Activated CD4-positive, alpha-beta T cell treated with anti-CD3 and anti-CD28 coated beads for 1 hour (primary cell): ENCODE measurements at places on chromosomes 1 and 21.

GRCh38 chr21:43602266-43603232, 56.7 kb downstream of the HSF2BP start:
- no peak for DNase-seq

GRCh38 chr1:14715802-14716201, 117.3 kb downstream of the KAZN start:
- DNase-seq = no peak

- no peak for DNase-seq
Observed at GRCh38 chr1:7233237-7233540, 447.9 kb downstream of the CAMTA1 start.

- DNase-seq = no peak
Observed at GRCh38 chr1:212118167-212118871, 82.8 kb downstream of the DTL start.

GRCh38 chr1:221419513-221420095, 322.3 kb downstream of the DUSP10 start:
- DNase-seq = no peak

DNA sequence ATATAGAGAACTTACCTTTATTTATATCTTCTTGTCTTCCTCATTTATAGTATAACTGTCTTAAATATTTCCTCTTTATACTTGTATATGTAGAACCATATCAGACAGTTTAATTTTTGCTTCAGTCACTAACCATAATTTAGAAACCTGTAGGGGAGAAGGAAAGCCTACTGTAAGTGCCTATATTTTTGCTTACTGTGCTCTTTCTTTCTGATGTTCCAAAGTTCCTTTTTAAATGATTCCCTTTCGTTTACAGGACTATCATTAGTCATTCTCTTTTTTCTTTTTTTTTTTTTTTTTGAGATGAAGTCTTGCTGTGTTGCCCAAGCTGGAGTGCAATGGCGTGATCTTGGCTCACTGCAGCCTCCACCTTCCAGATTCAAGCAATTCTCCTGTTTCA, 109.7 kb downstream of the CENPF start:
- DNase-seq = no peak

- DNase-seq = no peak
Observed at GRCh38 chr1:243598433-243598832, 251.6 kb downstream of the AKT3 start.

- no peak for DNase-seq
Observed at GRCh38 chr1:7489586-7489985, 281.5 kb upstream of the VAMP3 start.

GRCh38 chr1:204448344-204448964, 36.8 kb upstream of the PPP1R15B start:
- no peak for DNase-seq

DNA sequence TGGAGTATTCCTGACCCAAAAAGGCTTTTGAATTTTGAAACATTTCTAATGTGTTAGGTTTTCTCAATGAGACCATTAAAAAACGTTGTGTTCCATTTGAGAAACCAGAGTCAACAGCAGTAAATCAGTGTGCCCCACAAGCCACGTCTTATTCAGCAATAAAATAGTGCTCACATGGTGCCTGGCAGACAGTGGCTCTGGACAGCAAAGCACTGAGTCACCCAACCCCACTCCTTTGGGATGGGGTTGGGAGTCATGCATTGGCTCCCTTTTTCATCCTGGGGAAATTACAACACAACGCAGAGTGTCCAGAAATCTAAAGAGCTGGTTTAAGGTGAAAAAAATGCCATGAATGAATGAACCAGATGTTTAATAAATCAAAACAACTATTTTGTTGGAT, 46.5 kb downstream of the KCNJ15 start:
- DNase-seq = no peak

- DNase-seq = no peak
Observed at GRCh38 chr1:92876351-92876750, 44.5 kb downstream of the RPL5 start.

DNA sequence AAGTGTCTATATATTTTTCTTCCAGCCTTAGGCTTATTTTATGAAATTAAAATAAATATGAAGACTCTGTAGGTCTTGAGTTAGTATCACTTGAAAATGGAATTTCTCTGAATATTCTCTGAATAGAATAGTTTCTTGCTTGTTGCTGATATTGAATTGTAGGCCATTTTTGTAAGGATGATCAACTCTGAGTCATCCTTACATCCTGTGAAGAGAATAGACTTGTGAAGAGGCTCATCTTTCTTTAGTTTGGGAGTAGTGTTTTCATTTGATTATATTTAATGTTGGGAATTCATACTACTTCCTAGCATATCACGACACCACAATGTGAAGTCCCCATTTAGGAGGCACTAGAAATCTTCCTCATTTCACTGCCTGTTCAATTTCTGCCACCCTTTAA, 27.5 kb upstream of the CD1D start:
- DNase-seq = no peak

DNA sequence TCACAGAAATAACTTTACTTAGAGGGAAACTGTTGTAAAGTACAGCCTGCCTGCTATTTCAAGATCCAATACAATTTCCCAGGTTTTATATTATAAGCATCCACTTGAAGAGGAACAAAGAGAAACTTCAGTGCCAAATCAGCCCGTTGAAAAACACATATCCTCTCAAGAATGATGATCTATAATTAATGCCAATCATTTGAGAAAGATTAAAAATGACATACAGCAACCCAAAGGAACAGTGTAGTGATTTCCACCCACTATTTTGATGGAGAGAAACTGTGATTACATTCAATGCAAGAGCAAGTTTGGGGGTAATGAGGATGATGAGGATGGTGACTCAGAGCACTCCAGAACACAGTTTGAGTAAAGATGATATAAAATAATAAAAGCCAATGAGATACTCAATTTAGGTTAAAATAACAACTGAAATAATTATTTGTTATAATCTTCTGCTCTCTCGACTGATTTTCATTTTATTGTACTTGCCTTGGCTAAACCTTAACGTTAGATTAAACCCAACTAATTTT, 715.5 kb downstream of the NCAM2 start:
- DNase-seq = no peak

GRCh38 chr1:246397046-246397445, 110.0 kb downstream of the SMYD3 start:
- DNase-seq = no peak

DNA sequence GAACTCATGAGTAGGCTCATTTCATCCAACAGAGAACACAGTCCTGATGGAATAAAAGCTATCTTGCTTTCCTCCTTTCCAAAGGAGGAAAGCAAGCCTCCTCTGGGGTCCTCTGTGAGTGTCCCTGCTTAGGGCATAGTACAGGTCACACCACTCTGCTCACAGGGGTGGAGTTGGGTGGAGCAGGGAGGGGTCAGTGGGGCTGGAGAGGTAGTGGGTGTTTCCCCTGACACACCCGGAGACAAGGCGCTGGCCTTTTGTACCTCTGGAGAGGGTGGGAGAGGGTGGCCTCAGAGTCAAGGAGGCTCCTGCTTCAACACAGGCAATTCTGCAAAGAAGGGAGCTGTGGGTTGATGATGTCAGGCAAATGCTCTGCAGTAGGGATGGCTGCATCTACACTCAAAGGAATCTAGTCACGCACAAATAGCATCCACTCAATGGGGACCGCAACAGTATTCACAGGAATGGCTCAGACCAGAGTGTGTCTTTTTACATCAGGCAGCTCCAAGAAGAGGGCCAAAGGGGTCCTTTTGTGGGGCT, 58.6 kb upstream of the PLXNA2 start:
- DNase-seq = no peak

- DNase-seq = no peak
Observed at GRCh38 chr1:180187626-180188025, 33.0 kb downstream of the QSOX1 start.

DNA sequence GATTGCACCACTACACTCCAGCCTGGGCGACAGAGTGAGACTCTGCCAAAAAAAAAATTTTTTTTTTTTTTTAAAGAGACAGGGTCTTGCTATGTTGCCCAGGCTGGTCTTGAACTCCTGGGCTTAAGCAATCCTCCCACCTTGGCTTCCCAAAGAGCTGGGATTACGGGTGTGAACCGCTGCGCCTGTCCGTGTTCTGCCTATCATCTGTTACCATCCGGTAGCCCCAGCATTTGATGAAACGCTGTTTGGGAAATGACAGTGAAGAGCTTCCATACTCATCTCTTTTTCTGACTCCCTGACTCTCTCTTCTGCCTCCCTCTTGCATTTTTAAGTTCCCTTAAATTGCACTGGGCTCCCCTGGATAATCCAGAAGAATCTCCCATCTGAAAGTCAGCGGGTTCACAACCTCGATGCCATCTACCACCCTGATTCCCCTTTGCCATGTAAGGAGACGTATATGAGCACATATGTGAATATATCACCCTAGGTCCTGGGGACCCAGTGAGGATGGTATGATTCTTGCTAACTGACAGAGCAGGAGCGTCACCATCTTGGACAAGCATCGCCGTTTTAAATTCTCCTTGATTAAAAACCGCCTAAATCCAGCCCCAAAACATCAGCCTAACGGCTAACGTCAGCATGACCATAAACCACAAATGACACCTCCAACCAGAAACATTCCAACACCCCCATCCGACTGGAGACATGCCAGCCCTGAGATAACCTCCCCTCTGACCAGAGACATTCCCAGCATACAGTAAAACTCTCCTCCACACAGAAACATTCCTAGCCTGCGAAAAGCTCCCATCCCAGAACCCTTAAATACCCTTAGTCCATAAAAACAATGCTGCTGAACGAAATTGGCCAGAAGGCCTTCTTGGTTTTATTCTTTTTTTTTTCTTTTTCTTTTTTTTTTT, 12.4 kb downstream of the TNFRSF8 start:
- no peak for DNase-seq

DNA sequence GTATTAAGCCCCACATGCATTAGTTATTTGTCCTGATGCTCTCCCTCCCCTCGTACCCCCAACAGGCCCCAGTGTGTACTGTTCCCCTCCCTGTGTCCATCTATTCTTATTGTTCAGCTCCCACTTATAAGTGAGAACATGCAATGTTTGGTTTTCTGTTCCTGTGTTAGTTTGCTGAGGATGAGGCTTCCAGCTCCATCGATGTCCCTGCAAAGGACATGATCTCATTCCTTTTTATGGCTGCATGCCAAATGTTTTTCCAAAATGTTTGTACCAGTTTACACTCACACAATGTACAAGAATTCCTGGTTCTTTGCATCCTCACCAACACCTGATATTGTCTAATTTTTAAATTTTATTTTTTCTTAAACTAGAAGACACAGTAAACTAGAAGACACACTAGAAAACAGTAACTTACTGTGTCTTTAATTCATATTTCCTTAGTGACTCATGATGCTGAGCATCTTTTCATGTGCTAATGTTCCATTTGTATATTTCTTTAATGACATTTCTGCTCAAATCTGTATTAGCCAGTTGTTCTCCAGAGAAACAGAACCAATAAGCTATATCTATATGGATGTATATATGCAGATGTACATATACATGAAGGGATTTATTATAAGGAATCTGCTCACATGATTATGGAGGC, 19.4 kb upstream of the USP1 start:
- no peak for DNase-seq

DNA sequence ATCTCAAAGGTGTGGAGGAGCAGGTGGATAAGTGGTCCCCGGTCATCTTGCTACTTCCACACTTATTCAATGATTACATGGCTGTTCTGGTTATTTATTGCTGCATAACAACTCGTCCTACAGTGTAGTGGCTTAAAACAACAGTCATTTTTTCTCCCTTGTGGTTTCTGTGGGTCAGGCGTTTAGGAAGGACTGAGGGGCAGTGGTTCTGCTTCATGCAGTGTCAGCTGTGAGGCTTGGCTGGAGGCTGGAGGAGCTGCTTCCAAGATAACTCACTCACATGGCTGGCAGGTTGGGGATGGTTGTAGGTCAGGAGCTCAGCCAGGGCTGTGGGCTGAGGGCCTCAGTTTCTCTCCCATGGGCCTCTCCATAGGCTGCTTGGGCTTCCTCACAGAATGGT, 5.9 kb upstream of the SLC6A17 start:
- DNase-seq = no peak

DNA sequence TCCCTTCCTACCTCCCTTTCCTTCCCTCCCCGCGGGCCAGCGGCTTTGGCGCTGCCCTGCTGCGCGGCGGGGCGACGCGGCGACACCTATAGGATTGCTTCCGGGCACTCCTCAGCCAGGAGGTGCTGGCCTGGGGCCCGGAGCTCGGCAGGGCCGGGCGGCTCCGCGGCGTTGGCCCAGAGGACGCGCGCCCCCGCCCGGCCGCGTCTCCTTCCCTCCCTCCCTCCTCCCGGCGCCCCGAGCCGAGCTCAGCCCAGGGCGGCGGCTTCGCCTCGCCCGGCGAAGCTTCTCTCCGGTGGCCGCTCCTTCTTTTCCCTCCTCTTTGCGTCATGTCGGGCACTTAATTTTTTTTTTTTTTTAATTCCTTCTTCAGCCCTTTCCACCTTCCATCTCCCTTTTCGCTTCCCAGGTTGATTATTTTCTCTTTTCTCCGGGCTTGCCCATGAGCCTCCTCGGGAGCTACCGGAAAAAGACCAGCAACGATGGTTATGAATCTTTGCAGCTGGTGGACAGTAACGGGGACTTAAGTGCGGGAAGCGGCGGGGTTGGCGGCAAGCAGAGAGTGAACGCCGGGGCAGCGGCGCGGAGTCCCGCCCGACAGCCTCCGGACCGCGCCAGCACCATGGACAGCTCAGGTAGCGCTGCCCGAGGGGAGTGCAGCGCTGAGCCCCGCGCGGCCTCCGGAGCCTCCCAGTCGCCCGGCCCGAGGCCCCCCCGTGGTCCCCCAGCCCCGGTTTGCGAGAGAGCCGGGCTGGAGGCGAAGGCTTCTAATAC, at the start of gene DNAJC6:
Gene DNAJC6 (plus strand): TSS at position 240 of the 774 bp plus-strand sequence. CDS start 203 bp downstream, at position 443.
- peak; percentile 21 for DNase-seq

DNA sequence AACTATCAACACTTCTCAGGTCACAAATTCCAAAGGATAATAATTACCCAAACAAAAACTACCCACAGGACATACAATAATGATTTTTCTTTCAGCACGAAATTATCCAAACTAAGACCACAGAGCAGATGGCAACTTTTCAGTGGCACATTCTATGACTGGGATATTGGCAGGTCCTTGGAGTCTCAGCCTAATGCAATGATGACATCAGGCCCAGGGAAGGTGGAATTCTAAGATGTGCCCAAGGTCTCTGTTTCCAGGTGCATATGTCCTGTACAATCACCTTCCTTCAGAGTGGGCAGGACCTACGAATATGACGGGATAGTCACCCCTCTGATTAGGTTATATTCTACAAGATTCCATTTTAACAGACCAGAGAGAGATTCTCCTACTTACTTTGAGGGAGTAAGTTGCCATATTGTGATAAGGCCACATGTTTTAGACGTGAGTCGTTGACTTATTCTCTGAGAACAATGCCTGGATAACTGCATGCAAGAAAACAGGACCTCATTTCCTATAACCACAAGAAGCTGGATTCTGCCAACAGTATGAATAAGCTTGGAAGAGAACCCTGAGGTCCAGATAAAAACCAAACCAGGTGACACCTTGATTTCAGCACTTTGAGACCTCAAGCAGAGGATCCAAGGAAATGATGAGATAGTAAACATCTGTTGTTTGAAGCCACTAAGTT, 69.9 kb downstream of the ZC3H11B start:
- no peak for DNase-seq

DNA sequence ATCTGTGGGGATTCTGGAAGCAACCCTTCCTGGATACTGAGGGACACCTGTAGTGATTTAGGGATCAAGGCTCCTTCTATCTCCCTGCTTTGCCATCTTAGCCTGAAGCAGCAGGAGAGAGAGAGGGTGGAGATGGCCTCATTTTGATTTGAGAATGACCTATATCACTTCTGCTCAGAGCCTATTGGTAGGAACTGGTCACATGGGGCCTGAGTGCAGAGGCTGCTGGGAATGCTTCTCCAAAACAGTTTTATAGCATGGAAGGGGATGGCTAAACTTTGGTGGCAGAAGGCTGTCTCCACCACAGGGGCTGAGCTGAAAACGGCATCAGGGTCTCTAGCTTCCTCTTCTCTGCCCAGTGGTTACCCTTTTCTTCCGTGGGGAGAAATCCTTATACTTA, 105.8 kb downstream of the TBX19 start:
- no peak for DNase-seq
